Retina (tissue), 1 donor: ENCODE measurements at places on chromosomes 6 and 20.

- no peak for DNase-seq
Observed at GRCh38 chr20:59774921-59775686, 158.3 kb downstream of the SYCP2 start.

DNA sequence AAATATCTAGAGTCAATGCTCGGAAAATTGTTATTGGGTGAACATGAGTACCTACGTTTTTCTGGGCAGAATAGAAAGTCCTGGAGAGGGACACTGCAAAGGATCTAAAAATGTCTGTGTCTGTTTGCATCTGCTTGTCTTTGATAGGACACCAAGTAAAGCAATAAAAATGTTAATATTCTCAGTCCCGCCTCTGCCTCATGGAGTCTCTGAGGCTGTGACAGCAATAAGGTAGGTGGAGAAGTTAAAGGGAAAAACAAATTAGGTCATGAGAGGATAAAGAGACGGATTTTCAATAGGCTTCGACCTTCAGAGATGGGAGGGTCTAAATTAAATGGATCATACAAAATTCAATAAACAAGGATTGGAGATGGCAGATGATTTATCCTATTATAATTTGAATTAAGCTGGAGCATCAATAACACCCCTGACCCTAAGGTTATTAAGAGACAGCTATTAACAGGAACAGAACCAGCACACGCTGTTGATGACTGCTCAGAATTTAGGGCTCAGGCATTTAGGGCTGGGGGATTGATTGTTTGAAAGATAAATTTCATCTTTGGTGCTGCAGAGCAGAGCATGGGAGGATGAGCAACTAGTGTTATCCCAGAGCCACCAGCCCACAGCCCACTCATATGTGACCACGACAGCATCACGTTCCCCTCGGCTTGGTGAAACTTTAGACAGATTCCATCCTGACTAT is 620.3 kb upstream of the CDH4 start:
- no peak for DNase-seq

- DNase-seq, result no peak
Observed at GRCh38 chr6:53624502-53624901, 41.1 kb downstream of the KLHL31 start.

DNA sequence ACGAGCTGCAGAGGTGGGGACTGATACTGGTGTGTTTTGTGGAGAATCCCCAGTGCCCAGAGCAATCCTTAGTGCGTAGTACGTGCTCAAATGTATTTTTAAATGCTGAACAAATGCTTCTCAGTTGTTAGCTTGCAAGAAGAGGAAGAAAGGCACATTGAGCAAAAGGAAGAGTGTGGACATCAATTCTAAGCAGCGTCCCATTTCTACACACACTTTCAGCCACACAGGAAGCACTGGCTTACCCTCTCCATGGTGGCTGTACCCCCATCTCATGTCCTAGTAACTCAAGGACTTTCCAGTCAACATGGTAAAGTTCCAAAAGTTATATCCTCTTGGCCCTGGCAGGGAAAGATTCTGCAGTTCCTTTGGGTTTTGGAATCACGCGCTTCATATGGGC is 98.8 kb upstream of the NXT1 start:
- no peak for DNase-seq

DNA sequence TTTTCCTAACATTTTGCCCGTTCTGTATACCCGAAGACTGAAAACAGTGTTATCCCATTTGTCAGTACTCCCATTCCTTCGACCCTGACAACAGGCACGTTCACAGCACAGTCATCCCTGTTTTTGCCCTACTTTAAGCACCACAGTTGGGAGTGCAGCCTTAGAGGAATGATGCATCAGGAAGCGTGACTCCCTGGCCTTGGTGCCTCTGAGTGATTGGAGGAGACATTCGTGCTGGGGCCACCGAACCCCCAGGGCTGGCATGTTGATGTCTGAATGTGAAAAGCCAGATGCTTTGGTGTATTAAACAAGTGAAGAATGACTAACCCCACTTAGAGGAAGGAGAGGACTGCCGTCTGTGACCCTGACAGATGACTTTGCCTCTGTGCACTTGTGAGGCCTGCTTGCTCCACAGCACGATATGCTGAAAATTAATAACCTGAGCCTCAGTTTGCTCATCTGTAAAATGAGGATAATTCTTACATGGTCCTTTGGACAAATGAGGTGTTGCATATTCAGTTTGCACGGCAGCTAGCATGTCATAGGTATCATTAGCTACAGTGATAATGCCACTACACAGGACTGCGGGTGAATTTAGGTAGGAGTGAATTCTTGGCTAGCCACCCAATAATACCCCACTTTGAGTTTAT is 36.0 kb downstream of the STK35 start:
- DNase-seq, result no peak

DNA sequence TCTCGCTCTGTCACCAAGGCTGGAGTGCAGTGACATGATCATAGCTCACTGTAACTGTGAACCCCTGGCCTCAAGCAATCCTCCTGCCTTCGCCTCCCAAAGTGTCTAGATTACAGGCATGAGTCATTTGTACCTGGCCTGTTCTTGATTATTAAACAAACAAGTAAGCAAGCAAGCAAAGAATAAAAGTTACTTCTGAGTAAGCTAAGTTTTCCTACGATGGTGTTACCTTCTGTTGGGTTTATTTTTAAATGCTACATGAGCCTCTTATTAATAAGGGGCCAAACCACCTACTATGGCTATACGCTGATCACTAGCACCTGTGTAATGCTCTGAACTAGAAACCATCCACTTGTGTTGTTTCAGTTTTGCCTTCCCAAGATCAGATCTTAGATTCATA is 50.8 kb downstream of the IL22RA2 start:
- no peak for DNase-seq

GRCh38 chr6:15430931-15431405 is 185.1 kb downstream of the JARID2 start:
- no peak for DNase-seq

DNA sequence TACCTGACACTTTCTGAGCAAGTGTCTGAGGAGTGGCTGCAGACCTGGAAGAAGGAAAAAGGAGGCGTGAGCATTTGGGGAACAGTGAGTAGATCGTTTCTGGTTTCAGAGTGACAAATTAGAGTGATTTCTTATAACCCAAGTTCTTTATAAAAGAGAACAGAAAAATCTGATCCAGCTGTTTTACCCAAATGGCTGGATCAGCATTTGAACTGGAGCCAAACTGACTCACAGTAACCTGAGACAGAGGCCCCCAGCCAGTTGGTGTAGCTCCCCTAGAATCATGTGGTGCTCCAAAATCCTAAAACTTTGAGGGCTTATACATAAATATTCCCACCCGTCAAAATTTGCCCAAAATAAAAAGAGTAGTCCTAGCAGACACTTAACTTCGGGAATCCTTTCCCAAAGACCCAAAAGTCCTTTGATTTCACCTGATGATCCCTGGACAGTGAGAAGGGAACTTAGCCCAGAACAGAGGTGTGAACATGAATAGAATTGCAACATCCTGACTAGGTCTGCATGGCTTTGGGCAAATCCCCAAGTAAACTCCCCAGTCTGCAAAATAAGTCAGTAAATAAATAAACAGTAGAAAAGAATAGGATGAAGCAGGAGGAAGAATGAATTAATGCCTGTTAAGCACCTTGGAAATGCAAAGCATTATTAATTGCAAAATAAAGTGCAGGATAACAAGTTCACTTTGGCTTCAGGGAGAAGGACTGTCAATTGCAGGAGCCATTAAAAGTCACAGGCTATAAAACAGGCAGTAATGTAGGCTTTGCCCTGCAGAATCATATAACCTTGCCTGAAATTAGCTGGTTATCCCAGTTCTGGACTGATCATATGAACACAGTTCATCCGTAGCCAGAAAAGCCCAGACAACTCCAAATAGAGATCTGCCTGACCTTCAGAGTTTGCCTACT is 262.0 kb upstream of the JARID2 start:
- no peak for DNase-seq

GRCh38 chr20:13276945-13277541 is 56.0 kb downstream of the ISM1 start:
- DNase-seq, result no peak

- DNase-seq, result no peak
Observed at GRCh38 chr6:142878407-142878806, 66.6 kb downstream of the HIVEP2 start.

- DNase-seq, result no peak
Observed at GRCh38 chr6:56604186-56604585, 38.5 kb downstream of the DST start.

DNA sequence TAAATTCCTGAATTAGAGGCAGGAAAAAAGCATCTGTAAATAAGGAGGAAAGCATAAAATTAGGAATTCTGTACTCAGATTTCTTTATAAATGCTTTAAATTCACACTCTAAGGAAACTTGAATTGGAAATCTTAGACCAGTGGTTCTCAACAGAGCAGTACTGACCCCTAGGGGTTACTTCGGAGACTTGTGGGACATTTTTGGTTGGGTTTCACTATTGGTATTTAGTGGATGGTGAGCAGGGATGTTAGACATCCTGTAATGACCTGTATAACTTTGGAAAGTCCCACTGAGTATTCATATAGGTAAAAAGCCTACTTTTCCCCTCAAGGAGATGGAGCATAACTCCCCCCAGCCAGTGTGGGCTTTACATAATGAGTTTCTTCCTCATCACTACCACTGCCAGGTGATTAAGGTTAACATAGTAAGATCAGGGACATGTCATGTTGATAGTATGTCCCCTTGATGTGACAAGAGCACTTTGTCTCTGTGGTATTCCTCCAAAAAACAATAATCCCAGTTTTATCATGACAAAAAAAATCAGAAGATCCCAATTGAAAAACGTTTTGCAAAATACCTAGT is 31.0 kb downstream of the GLO1 start:
- DNase-seq, result peak; percentile 8

GRCh38 chr6:129644567-129645015 is 65.4 kb downstream of the ARHGAP18 start:
- no peak for DNase-seq

GRCh38 chr6:141833001-141833655 is 299.6 kb upstream of the GJE1 start:
- DNase-seq, result no peak

- no peak for DNase-seq
Observed at GRCh38 chr6:137846274-137846673, 20.8 kb upstream of the TNFAIP3 start.

DNA sequence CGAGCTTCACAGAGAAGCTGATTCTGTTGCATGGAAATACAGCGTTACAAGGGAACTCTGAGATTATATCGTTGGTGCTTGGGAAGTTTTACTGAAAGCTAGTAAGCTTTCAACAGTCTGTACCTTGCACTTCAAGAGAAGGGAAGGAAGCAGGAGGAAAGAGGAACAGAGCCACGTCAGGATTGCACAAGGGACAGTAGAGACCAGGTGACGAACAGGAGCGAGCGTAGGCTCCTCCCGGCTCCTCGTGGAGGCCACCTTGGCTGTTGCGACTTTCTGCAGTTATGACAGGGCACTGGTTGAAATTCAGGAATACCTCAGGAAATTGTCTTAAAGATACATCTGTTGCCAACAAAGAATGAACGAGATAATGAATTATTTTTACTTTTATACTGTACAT is 18.8 kb downstream of the RTF2 start:
- DNase-seq, result no peak

DNA sequence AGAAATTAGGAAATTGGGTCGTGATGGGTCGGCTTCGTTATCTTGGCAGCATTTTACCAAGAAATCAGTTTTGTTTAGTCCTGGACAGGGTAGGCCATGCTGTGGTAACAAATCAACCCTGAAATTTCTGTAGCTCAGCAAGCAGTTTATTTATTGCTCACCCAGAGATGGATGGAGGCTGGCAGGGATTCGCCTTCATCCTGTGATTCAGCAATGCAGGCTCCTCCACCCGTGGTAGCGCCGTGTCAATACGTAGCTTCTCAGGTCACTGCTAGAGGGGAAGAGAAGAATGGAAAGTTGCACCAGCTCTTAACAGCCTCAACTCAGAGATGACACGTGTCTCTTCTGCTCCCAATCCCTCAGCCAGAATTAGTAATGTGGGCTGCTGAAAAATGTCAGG is 157.0 kb upstream of the SGK1 start:
- peak; percentile 5 for DNase-seq

DNA sequence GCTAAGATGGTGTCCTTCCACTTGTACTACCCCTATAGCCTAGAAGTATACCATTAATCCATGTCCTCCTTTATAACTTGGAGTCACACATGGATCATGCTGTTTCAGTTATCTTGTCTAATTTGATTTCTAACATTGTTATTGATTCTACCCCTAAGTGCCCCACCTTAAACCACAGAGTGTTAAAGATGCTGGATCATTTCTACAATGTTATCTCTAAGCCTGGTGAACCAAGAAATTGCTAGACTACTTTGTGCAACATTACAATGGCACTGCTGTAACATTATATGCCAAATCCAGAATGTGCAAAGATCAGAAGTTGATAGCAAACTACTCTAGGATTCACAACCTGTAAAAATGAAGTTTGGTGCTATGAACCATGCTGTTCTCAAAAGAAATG is 1.7 kb downstream of the CGA start:
- DNase-seq, result no peak

GRCh38 chr6:88220493-88220892 is 54.3 kb upstream of the CNR1 start:
- DNase-seq, result no peak

- no peak for DNase-seq
Observed at GRCh38 chr20:42734660-42735368, 454.9 kb downstream of the PTPRT start.

DNA sequence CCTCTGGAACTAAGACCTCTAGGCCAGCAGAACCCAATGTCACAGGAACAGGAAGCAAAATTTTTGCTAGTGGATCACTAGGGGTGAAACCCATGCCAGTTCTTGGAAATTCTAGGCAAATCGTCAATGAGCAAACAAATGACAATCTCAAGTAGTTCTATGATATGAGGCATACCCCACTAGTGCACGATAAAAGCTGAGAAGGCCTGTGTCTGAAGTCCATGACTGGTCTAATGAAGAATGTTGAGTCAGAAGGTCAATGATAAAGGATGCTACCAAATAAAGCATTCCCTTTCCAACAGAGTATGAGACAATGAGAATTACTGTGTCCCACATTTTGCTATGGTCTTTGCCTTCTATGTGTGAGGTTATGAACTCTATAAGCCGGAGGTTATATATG is 149.4 kb upstream of the NOX3 start:
- no peak for DNase-seq

DNA sequence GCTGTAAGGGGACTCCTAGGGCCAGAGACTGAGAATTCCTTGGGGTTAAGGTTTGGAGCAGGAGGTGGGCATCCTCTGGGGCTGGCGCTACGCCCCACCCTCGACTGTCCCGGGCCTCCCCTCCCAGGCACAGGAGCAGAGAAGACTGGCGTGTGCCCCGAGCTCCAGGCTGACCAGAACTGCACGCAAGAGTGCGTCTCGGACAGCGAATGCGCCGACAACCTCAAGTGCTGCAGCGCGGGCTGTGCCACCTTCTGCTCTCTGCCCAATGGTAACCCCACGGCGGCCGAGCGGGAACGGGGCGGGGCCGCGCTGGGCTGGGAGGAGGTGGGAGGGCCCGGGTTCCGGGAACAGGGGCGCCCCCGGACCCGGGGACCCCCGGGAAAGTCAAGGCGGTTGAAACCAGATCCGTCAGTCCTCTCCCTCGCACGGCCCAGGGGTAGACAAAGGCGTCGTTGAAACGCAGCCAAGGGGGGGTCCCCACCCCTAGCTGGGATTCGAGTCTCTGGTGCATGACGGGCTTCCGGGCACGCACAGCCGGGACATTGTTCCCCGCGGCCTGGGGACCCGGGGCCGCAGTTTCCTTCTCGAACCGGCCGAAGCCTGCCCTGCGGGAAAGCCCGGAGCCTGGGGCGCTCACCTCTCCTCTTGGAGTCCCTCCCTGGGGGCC is 844 bp downstream of the WFDC2 start:
- peak; percentile 83 for DNase-seq

GRCh38 chr6:90256698-90257485 is 39.8 kb downstream of the BACH2 start:
- DNase-seq, result no peak
